ENCODE measurements at places on chromosomes 16 and 17.
A peak's percentile ranks its signal among the peaks of the same experiment; 100 is the strongest.

DNA sequence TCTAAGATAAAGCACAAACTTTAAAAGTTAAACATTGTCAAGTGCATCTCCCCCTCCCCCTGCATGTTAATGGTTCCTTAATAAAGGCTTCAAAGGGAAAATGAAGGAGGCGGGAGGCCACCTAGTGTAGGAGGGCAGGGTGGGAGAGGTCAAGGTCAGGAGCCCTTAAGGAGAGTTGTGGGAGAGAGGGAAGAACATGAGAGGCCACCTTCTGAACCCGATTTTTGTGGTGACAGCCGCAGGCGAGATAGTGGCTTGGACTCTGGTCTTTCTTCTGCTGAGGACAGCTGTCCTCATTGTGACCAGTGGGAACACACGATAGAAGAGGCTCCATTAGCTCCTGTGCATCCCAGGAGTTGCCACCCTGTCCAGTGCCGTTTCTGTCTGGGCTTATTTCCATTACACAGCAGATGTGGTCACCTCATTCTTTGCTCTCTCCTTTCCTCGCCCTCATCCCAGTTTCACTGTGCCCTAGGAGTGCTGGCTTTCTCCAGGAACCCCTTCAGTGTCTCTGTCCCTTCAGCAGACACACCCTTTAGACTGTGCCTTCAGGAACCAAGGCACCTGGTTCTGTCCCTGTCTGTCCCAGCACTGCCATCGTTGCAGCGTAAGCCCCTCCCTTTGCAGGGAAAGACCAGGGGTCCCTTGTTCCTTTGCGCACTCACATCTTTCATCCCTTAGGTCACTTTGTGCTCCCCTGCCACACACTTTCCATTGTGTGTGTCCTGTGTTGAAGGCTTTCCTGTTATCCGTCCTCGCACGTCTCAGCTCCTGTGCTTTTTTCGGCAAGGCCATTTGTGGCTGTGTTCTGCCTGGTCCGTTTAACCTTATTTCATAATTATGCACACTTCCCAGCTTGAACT, 7.5 kb downstream of the SEC14L1 start:
- DNase-seq: peak; percentile 37

DNA sequence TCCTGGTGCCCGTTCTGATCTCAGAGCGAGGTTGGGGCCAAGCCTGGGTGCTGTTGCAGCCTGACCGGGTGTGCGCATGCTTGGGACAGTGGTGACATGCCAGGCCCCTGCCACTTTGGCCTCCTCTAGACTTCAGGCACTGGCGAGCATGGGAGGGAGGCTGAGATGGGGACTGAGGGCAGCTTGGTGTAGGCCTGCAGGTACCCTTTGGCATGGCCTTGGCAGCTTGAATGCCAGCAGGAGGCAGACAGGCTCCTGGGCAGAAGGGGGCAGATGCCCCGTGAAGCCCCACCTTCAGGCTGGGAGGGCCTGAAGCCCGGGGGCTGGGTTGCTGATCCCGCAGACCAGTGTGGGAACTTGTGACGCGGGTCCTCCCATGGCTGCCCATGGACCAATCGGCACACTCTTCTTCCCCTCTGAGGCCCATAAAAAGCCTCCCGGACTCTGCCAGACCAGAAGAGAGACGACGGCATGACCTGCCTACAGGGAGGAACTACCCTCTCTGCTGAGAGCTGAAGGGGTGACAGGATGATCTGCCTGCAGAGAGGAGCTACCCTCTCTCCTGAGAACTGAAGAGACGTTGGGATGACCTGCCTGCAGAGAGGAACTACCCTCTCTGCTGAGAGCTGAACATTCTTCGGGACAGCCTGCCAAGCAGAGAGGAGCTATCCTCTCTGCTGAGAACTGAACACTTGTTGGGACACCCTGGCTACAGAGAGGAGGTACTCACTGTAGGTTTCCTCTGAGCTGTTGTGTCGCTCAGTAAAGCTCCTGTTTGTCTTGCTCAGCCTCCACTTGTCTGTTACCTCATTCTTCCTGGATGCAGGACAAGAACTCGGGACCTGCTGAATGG, 17.5 kb downstream of the RHOT1 start:
- DNase-seq: peak; percentile 44

DNA sequence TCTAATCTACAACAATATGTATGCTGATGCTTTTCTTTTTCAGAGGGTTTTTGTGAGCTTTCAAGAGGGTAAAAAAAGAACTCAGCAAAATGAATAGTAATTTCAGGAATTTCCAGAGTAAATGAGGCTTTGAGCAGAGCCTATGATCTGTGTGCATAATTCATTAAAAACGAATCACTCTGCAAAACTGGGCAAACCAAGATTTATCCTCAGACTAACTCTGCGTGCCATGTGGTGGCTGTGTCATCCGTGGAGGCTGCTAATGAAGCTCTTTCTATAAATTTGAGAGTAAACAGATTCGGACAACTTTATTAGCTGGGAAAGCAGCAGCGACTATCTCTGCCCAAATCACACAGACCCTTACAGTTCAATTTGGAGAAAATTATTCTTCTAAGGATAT, 83.8 kb downstream of the FOXL1 start:
- no peak for DNase-seq

DNA sequence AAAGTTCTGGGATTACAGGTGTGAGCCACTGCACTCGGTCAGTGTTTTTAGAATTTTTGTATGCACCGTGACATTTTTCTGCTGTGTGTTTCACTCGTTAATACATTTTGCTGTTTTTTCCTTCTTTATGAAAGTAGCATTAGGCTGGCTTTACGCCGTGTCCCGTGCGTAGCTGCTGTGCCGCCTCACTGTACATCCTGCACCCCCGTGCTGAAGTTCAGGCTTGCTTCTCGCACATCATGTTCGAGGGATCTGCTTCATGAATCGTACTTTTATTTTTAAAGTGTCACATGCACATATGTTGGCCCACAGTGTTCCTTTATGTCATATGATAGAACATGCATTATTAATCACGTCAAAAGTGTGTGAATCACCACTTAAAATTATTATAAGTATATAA, 84.4 kb upstream of the ZNF750 start:
- DNase-seq: no peak

DNA sequence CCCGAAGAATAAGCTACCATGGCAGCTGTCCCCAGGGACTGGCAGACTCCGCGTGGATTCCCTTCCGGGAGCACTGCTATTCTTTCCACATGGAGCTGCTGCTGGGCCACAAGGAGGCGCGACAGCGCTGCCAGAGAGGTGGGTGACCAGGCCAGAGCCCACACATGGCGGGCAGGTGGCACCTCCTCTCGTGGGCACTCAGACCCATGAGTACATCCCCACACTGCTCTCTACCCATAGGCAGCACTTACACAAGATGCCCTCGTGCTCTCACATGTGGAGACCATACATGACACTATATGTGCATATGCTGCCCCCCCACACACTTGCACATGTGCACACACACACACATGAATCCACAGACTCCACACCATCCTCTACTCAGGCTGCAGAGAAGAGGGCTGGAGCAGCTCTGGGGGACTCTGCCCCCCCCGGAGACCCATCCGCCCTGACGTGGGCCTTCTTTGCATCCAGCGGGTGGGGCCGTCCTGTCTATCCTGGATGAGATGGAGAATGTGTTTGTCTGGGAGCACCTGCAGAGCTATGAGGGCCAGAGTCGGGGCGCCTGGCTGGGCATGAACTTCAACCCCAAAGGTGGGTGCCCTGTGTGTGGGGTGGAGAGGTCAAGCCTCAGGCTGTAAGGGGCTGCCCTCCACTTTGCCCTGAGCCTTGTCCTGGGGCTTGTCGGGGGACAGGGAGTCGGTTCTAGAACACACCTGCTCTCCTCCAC, 62.9 kb downstream of the MRC2 start:
- DNase-seq: no peak

- DNase-seq: no peak
Observed at GRCh38 chr17:75842963-75843576, 1.1 kb downstream of the UNC13D start.

GRCh38 chr17:65453204-65453931, 108.1 kb downstream of the AXIN2 start:
- no peak for DNase-seq
